ENCODE measurements at places on chromosomes 3 and 15. TPM values are rescaled to one million over a fixed set of nuclear protein-coding genes. Genes with fewer than 3 reads are reported as not detected.

Gene RYR3
- total RNA-seq = 0.42 TPM

Gene LYZL4
- 4.3 TPM for total RNA-seq

Gene CDC25A
- 12.6 TPM for total RNA-seq

Gene THRB
- 0.57 TPM for total RNA-seq

Gene FRG2C
- not detected for total RNA-seq

DNA sequence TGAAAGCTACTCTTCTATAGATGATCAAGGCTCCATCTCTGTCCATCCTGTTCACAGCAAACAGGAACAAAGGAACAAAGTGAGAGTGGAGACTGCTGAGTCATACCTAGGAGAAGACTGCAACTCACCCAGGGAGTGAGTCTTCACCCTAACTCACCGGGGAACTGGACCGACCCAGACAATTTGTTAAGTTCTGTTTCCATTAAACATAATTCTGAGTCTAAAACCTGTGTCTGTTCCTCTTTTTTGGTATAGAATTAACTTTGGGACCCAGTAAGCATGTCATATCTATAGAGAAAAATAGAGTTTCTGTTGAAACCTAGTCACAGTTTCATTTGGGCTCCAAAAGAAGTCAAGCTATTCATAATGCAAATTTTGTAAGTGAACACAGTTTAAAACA, 21.6 kb downstream of the CCDC80 start:
- H3K4me3 ChIP-seq = no peak overlapping the region
- DNase-seq = no peak
- no peak overlapping the region for H3K27ac ChIP-seq
- H3K4me1 ChIP-seq = peaks cover 12% of the 10 kb centered on the region
- H3K27me3 ChIP-seq = no peaks in the 10 kb centered on the region
- no peaks in the 10 kb centered on the region for H3K36me3 ChIP-seq

DNA sequence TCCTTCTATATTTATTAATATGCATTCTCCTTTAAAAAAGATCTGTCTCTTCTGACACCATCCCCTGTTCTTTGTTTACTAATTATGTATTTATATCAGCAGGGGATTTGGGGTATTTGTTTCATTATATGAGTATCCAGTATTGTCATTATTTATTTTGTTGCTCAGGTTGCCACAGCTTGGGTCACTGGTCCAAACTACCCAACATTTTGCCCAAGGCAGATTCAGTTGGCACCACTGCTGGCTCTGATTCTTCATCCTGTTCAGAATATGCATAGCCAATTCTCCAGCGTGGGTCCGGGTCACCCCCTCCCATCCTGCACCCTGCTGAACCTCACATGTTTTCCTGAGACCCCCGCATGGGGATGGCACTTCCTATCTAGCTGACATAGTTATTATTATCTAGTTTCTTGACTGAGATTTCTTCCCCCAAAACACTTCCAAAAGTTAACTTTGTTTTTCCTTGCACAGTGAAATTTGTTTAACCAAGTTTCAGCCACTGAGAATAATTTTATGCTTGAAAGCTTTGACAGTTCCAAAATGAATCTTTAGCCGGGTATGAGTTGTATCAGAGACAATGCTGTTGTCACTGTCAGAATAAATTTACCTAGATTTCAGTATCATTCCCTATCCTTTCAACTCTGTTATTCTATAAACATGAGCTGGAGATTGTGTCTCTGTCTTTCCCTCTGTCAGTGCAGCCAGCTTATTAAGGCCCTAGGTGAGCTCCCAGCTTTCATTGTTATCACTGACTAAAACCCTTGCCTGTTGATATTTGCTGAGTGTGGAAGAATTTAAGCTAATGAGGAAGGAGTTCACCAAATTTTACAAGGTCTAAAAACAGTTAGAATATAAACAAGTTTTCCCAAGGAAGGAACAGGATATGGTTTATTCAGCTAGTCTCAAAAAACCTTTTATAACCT, 70.3 kb downstream of the TGFBR2 start:
- no peaks in the 10 kb centered on the region for H3K27me3 ChIP-seq
- no peak overlapping the region for H3K4me3 ChIP-seq
- H3K4me1 ChIP-seq = no peaks in the 10 kb centered on the region
- no peak overlapping the region for H3K27ac ChIP-seq

- H3K36me3 ChIP-seq = no peaks in the 10 kb centered on the region
- no peaks in the 10 kb centered on the region for H3K4me1 ChIP-seq
- no peak overlapping the region for H3K27ac ChIP-seq
- H3K27me3 ChIP-seq = no peaks in the 10 kb centered on the region
Observed at GRCh38 chr3:114551770-114552526, 258.1 kb downstream of the TIGIT start.

- no peaks in the 10 kb centered on the region for H3K27me3 ChIP-seq
- no peak overlapping the region for H3K4me3 ChIP-seq
- H3K27ac ChIP-seq = no peak overlapping the region
Observed at GRCh38 chr3:135869439-135870105, 96.0 kb upstream of the PPP2R3A start.

- no peak overlapping the region for H3K27ac ChIP-seq
- no peaks in the 10 kb centered on the region for H3K4me1 ChIP-seq
- no peaks in the 10 kb centered on the region for H3K36me3 ChIP-seq
Observed at GRCh38 chr3:40258555-40258954, 51.0 kb upstream of the EIF1B start.

DNA sequence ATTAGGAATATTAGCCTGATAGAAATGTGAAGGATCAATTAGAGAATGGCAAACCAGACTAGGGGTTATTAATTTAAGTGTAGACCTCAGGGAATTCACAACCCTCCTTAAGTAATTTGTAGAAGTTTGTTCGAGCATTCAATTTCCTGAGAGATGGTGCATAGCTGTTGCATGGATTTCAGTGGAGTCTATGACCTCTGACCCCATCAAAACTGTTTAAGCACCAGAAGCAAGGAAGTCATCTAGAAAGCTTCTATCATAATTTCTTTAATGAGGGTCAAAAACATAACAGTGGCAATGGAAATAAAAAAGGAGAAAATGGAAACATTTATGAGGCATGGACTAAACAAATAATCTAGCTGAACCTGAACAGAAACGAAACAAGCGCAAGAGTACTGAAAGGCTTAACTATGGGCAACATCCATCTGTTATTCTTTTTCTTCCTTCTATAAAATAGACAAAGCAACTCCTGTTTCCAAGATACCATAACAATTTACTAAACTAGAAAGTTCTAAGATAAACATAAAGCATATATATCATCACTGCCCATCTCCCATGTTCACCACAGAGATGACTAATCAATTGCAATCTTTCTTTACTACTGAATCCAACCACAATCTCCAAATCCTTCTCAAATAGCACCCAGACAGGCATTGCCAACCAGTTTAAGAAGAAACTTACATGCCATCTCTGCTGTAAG, 151.4 kb downstream of the THRB start:
- no peak overlapping the region for H3K27ac ChIP-seq
- H3K4me1 ChIP-seq = no peaks in the 10 kb centered on the region
- no peaks in the 10 kb centered on the region for H3K36me3 ChIP-seq

DNA sequence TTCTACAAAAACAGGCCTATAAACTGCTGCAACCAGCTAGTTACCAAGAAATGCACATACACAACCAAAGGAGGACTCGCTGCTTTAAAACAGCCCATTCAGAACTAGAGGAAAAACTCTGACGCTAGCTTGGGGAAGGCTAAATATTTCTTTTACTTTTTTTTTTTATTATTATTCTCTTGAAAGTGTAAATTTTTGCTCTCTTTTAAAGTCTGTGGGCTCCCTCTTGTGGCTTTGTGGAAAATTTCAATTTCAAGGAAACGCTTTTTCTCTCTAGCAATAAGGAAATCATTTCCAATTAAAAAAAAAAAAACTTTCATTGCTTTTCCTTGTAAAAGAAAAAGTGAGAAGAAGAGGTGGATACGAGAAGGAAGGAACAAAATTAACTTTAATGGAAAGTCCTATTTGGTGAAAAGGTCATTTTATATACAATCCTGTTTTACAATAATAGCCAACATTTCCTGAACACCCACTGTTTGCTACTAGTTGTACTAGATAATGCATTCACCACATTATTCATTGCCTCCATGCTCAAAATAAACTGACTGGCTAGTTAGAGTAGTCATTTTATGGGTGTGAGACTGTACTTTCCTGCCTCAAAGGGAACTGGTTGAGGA, 51.2 kb upstream of the SAMMSON start:
- H3K27ac ChIP-seq = peak overlapping the region; percentile 81
- H3K4me3 ChIP-seq = no peak overlapping the region
- H3K36me3 ChIP-seq = peaks cover 37% of the 10 kb centered on the region
- no peaks in the 10 kb centered on the region for H3K27me3 ChIP-seq
- H3K4me1 ChIP-seq = peaks cover 47% of the 10 kb centered on the region
- DNase-seq = peak; percentile 49

GRCh38 chr3:168040607-168041208, 55.0 kb downstream of the GOLIM4 start:
- H3K4me3 ChIP-seq = no peak overlapping the region
- H3K4me1 ChIP-seq = peaks cover 6% of the 10 kb centered on the region
- peaks cover 50% of the 10 kb centered on the region for H3K36me3 ChIP-seq
- no peaks in the 10 kb centered on the region for H3K27me3 ChIP-seq
- DNase-seq = peak; percentile 90
- H3K27ac ChIP-seq = no peak overlapping the region

DNA sequence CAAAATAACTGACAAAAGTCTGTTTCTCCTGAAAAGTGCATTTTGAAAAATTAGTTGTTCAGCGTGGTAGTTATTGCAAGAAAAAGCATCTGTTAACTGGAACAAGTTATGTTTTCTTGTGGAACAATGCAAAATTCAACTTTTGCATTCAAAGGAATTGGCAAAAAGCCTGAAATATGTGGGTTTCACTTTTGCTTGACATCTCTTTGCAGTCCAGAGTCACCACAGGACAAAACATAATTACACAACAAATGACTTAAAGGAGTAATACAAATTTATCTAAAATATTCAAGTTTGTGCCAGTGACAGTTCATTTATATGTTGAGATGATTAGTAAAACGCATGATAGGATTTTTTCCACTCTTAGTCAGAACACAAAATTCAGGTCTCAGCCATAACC, 96.3 kb upstream of the P2RY1 start:
- no peak overlapping the region for H3K27ac ChIP-seq
- H3K4me3 ChIP-seq = no peak overlapping the region
- no peaks in the 10 kb centered on the region for H3K36me3 ChIP-seq
- H3K27me3 ChIP-seq = no peaks in the 10 kb centered on the region
- no peak for DNase-seq

DNA sequence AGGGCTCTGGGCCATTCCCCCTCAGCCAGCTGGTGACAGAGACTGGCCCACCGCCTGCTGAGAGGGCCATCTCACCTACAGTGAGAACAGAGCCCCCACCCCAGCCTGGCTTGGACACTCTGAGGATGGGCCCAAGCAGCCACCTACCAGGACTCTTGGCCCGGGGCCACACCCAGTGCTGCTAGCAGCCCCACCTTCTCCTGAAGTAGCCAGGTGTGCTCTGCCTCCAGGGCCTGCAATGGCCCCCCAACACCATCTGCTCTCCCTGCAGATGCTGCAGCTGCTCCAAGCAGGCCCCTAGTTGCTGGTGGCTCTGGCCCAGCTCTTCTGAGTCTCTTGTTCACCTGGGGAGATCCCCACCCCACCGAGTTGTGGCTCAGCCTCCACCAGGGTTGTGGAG, 6.8 kb upstream of the CLK3 start:
- no peaks in the 10 kb centered on the region for H3K27me3 ChIP-seq
- no peak overlapping the region for H3K4me3 ChIP-seq
- H3K27ac ChIP-seq = no peak overlapping the region
- peaks cover 14% of the 10 kb centered on the region for H3K4me1 ChIP-seq

- H3K4me3 ChIP-seq = no peak overlapping the region
- H3K27ac ChIP-seq = no peak overlapping the region
- H3K36me3 ChIP-seq = no peaks in the 10 kb centered on the region
- no peaks in the 10 kb centered on the region for H3K27me3 ChIP-seq
Observed at GRCh38 chr15:55518641-55519040, 10.6 kb upstream of the DNAAF4 start.

- no peaks in the 10 kb centered on the region for H3K4me1 ChIP-seq
- no peaks in the 10 kb centered on the region for H3K36me3 ChIP-seq
- no peak overlapping the region for H3K4me3 ChIP-seq
- no peak overlapping the region for H3K27ac ChIP-seq
Observed at GRCh38 chr3:104787306-104787705, 579.4 kb upstream of the ALCAM start.

- no peaks in the 10 kb centered on the region for H3K4me1 ChIP-seq
- DNase-seq = no peak
- H3K4me3 ChIP-seq = no peak overlapping the region
- H3K27ac ChIP-seq = no peak overlapping the region
- no peaks in the 10 kb centered on the region for H3K36me3 ChIP-seq
Observed at GRCh38 chr15:100141311-100142001, 200.3 kb downstream of the ADAMTS17 start.

GRCh38 chr15:99493461-99493860, 72.3 kb upstream of the MEF2A start:
- H3K27me3 ChIP-seq = no peaks in the 10 kb centered on the region
- DNase-seq = no peak
- no peak overlapping the region for H3K27ac ChIP-seq
- H3K4me3 ChIP-seq = no peak overlapping the region
- H3K4me1 ChIP-seq = peaks cover 10% of the 10 kb centered on the region

- H3K4me3 ChIP-seq = no peak overlapping the region
- no peaks in the 10 kb centered on the region for H3K36me3 ChIP-seq
Observed at GRCh38 chr15:69056365-69056764, 41.9 kb downstream of the NOX5 start.

Measured in cardiac muscle cell (in vitro differentiated cells and primary cell).